ENCODE measurements at places on chromosomes 6 and 20.

- DNase-seq = peak; percentile 94
Observed at GRCh38 chr20:3781153-3781910, at the start of gene SPEF1. SPEF1 (minus strand) TSS chr20:3781448; CDS start chr20:3781287, 161 bp downstream.

- DNase-seq = no peak
Observed at GRCh38 chr6:161109366-161109765, 117.8 kb downstream of the MAP3K4 start.

DNA sequence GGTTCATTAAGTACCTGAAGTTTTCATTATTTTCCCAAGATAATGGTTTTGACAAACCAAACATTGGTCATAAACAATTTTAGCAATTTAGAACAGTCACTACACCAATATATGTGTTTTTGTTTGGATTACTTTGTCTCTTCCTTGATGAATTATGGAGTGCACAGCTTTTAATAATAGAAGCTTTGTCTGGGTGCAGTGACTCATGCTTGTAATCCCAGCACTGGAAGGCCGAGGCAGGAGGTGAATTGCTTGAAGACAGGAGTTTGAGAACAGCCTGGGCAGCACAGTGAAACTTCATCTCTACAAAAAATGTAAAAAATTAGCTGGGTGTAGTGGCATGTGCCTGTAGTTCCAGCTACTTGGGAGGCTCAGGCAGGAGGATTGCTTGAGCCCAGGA is 89.4 kb upstream of the ANKEF1 start:
- DNase-seq = no peak

GRCh38 chr6:134115715-134116074 is 63.3 kb upstream of the SLC2A12 start:
- DNase-seq = no peak

- no peak for DNase-seq
Observed at GRCh38 chr6:126076992-126077664, 90.8 kb downstream of the TRMT11 start.

DNA sequence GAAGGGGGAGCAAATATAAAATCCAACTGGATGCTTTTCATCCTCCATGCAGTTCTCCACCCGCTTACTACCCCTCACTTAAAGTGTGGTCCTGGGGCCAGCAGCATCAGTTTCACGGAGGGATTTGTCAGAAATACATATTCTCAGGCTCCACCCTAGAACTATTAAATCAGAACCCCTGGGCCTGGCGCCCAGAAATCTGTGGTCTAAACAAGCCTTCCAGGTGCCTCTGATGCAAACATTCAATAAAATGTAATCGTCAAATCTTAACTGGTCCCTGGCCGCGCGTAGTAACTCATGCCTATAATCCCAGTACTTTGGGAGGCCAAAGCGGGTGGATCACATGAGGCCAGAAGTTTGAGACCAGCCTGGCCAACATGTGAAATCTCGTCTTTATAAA is 47.7 kb downstream of the ATXN1 start:
- DNase-seq = no peak

GRCh38 chr6:2804516-2804915 is 37.1 kb downstream of the SERPINB1 start:
- DNase-seq = peak; percentile 44

DNA sequence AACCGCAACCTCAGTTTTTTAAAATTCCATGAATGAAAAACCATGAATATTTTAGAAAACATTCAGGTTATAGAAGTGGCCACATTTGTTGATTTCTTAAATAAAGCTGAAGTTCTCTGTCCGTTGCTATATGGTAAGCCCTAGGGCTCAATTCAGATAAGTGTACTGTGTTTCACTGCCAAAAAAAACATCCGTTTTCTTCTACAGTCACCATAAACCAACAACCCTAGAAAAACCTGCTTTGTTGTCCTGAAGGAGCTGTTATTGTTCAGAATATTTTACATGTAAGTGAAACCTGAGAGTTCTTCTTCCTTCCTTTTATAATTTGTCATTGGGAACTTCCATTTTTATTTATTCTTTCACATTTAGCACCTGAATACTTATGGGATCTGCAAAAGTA is 274.1 kb downstream of the TFAP2A start:
- no peak for DNase-seq

DNA sequence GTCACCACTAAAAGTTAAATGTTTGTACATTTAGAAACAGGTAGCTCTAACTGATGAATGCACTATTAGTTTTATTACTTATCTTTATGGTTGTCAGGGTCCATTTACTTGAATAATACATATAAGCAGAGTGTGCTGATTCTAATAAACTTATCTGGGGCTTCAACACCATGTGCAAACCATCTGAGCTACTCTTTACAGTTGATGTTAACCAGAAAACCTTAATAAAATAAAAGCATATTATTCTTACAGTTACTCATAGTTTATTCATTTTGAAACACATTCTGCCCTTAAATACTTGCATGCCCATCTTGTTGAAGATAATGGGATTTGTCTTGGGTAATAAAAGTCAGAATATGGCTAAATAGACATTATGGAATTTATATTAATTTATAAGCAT is 1042.2 kb downstream of the EPHA7 start:
- DNase-seq = no peak

DNA sequence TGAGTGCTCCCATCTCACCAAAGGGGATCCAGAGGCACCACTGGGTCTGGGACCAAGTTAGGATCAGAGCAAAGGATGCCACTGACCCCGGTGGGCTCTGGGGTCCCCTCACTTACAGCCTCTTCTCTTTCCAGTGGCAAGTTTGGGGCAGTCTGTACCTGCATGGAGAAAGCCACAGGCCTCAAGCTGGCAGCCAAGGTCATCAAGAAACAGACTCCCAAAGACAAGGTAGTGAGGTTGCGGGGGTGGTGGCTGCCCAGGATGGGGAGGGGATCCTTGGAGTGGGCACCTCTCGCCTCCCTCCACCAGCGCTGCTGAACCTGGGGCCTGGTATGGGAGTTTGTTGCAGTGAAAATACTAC is 4.9 kb downstream of the MYLK2 start:
- DNase-seq = no peak

GRCh38 chr6:66496659-66497058 is 789.6 kb upstream of the EYS start:
- DNase-seq = peak; percentile 51

- no peak for DNase-seq
Observed at GRCh38 chr6:157806131-157806855, 16.8 kb upstream of the SNX9 start.

DNA sequence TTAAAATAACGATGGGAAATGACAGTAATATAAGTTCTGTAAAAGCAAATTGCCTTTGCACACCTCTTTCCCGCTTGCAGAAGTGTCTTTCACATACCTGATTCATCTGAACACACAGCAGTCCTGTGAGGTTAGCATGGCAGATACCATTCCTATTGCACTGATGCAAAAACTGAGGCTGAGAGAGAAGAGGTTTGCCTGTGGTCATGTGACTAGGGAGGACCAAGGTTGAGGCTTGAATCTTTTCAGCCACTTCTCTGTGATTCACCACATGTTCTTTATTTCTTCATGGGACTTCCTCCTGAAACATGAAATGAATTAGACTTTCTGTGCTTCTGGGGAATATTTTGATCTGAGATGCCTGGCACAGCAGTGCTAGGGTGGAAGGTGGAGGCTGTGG is 92.9 kb downstream of the VEGFA start:
- DNase-seq = peak; percentile 36

DNA sequence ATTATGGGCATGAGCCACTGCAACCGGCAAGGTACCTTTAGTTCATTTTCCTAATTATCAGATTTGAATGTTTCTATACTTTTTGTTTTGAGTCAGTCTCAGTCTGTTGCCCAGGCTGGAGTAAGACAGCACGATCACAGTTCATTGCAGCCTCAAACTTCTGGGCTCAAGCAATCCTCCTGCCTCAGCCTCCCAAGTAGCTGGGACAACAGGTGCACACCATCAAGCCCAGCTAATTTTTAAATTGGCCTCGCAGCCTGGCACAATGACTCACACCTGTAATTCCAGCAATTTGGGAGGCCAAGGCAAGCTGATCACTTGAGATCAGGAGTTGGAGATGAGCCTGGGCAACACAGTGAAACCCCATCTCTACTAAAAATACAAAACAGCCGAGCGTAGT is 24.4 kb downstream of the STAU1 start:
- DNase-seq = no peak

DNA sequence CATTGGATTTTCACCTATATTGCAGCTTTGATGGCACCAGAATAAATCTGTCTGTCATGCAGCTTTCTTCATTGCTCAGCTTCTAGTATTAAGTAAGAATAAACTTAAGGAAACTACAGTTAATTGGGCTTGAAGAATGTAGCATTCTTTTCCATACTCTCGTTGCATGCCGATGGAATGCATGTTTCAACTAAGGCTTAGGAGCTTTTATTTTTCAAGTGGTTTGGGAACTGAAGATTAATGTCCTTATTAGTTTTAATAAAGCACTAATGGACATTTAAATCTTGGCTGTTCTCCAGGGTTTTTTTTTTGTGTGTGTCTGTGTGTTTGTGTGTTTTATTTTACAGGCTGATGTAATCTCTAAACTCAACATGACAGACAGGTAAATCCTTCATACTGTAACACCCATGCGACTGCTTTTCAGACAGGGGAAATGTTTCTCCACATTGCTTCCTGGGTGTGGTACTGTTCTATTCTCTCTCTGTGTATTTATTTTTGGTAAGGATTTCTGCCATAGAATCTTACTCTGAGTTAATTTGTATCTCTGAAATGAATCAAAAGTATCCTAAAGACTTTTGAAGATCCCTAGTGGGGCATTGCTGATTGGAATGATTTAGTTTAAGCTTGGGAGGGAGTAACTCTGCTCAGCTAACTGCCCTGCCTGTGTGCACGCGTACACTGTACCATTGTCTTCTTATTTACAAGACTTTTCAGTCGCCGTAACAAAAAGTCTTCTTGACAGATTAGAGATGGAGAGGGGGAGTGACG is 38.0 kb downstream of the SLC9A8 start:
- DNase-seq = no peak

GRCh38 chr6:68343901-68344300 is 291.2 kb upstream of the ADGRB3 start:
- DNase-seq = peak; percentile 59

DNA sequence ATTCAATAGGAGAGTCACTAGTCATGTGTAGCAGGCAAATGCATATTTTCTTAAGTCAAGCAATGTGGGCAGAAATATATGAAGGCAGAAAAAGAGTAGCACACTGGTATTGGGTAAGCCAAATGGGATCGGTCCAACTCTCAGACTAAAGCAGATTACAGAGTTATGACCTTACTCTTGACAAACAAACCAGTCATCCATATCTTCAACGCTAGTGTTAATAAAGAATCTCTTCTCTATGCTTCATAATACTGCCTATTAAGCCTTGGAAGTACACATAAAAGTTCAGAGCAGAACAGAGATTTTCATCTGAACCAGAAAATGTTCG is 320.2 kb upstream of the JARID2 start:
- no peak for DNase-seq

DNA sequence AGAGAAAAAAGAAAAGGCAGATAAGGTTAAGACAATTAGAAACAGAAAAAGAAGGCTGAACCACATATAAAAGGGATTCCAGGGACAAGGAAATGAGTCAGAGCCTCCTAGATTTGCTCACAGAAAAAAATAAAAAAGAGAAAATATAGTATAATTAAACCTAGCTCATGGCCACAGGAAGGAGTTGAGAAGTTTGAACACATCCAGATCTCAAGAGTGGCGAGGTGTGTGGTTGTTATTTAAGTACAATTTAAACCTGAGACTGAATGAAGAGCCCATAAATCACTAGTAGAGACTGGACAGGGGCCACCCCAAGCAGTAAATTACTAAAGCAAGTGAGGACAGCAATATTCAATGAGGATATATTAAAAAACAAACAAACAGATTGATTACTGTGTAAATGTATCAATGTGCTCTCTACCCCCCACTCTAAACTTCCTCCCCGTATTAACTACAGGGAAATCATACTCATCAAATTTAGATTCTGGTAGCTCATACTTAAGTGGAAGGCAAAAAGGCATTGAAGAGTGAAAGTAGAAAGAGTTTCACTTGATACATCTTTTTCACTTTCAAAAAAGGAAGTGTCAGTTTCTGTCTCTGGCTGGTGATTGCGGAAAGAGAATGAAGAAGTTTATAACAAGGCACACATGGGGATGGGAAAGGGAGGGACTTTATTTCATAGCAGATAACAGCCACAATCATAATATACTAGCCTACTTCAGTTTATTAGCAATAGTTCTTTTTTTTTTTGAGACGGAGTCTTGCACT is 49.3 kb upstream of the SCAF8 start:
- peak; percentile 54 for DNase-seq

- DNase-seq = no peak
Observed at GRCh38 chr6:2990932-2991506, 8.7 kb upstream of the NQO2 start.

DNA sequence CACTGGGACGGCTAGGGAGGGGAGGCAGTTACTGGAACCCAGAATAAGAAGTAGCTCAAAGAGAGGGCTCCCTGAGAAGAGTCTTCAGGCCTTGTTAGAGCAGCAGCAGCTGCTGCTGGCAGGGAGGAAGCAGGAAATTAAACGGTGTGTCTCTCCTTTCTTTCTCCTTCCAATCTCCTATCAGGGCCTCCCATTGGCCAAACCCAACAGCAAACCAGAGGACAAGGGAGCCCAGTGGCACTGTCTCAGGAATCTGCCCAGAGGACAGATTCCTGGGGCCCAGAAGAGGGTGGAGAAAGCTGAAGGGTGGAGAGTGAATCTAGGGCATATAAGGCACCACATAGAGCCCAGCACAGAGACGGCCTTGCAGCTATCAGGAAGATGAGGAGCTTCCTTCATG is 10.2 kb downstream of the BTN3A1 start:
- DNase-seq = no peak

DNA sequence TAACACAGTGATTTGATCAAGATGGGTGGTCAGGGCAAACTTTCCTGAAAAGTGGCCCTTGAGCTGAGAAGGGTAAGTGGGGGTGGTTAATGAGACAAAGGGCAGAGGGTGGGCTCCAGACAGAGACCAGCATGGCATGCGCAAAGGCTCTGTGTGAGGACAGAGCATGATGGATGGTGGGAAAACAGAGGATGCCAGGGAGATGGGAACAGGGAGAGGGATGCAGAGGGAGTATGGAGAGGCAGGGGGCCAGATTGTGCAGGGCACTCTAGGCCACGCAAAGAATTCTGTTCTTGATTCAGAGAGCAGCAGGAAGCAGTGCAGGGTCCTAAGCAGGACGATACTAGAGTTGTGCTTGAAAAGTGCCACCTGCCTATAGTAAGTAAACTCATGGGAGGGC is 394.4 kb downstream of the BTBD9 start:
- no peak for DNase-seq

DNA sequence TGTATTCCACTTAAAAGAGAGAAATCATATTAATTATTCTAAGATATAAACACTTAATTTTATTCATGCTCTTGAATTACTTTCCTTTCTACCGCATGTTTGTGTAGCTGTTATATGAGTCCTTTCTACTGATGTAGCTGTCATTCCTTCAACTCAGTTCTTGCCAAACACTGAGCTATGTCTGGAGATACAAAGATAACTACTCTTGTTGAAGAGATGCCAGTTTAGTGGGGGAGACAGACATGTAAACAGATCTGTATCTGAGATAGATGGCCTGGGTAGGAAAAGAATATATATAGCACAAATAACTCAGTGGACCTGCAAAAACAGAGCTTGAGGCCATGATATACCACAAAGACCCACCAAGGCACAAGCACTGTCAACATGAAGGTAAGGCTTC is 157.3 kb downstream of the BTBD9 start:
- DNase-seq = no peak

Measured in NB4 (cell line).